ENCODE measurements at places on chromosomes 6 and 20.

- no peak for DNase-seq
Measured at GRCh38 chr20:58654337-58654736, 3.3 kb downstream of the STX16 start.

DNA sequence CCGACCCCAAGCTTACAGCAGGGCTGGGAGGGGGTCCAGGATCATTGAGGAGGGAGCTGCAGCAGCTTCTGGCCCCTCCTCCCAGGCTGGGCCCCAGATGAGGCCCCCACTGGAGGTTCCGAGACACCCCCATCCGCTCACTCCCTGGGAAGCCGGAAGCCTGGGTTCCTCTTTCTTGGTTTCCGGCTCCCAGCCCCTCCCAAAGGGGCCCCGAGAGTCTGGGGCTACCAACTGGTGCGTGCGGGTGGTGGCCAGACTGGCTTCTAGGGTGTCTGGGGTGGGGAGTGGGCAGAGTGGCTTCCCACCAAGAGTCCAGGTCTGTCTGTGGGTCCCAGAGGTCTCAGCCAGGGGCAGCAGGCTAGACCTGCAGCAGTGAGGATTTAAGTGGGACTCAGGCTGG lies 2.2 kb downstream of the RGS19 start:
- DNase-seq, result no peak

DNA sequence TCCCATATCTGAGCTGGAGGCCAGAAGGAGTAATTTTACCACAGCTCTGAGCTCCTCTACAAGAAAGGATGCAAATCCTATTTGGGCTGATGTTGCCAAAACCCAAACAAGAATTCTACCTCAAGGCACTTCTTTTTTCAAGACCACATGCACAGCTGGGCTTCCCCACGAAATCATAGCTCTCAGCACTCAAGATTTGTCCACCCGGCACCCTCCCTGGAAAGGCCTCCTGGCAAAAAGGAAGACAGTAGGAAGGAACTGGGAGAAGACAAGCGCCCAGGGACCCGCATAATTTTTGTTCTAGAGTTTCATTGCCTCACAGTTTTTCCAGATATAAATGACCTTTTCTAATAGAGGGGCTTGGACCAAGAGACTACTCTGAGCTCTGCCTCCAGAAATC lies 90.5 kb downstream of the BANF2 start:
- DNase-seq, result no peak

GRCh38 chr6:72580281-72580940 lies 41.5 kb upstream of the KCNQ5 start:
- DNase-seq, result no peak

DNA sequence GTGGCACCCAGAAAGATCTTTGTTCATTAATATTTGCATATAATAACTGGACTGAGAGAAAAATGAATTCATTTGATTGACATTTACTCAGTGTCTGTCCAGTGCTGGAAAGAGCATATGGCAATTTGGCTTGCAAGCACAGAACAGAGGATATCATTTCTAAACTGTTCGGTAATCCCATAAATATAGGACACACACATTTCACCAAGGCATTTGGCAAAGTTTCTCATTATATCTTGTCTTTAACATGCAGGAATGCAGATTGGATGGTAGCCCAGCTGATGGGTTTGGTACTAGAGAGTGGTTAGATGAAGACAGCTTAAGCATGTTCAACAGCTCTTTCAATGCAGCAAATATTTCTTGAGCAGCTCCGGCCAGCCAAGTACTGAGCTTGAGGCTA lies 259.2 kb downstream of the PRKN start:
- DNase-seq, result no peak

DNA sequence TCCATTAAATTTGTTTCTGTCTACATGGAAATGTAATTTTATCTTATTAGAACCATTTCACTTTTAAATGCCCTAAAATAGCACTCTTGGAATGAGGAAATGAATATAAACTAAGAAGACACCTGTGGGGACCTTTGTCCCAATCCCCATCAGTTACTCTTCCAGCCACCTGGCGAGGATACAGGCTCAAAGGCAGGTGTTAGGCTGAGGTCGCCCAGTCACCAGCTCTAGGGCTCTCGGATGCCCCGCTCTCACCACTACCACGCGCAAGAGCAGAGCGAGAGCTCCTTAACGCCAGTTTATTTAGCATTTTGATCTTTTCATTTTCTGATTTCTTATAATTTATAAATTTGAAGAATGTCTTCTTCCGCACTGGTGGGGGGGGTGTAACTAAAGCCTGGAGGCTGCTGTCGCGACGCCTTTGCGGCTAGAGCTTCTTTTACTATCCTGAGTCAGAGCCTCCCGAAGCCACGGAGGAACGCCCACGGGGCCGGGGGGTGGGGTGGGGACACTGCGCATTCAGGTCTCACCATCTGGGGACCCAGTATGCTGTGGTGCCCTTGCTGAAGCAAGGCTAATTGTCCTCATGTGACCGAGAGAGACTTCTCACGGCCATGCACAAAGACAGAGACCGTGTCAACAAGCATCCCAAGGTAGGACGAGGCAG lies 38.7 kb upstream of the AFDN start:
- no peak for DNase-seq

GRCh38 chr6:10014557-10014956 lies 400.3 kb downstream of the TFAP2A start:
- no peak for DNase-seq

DNA sequence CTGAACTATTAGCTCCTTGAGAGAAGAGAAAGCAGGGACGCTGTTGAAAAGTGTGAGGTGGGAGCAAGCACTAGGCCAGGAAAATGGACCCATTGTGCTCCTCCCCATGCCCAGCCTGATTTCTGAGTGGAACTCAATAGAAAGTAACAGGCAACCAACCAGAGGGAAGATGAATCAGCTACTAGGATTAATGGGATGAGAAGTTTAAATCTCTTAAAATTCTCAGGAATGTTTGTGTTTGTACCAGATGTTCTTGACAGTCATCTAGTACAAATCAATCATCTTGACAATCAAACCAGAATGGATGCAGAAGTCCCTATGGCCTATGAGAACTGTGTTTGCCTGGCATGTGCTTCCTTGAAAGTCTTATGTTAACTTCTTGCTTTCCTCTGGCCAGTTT lies 48.9 kb downstream of the HDDC2 start:
- DNase-seq, result no peak

DNA sequence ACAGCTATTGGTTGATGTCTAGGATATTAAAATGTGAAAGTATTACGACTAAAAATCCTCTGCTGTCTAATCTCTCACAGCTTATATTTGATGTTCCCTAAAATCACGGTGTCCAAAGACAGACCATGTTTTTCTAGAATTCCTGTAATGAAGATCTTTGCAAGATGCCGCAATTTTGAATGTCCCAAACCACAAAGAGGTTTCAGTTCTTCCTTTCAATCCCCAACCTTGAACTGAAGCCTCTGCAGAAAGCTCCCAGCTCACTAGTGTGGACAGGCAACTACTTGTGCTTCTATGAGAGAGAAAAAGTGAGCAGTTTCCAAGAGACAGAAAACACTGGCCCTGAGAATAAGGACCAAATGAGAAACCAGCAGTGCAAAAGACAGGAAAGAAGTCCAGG lies 370.1 kb downstream of the FOXA2 start:
- no peak for DNase-seq

- no peak for DNase-seq
Measured at GRCh38 chr20:52131048-52131643, 60.4 kb downstream of the ZFP64 start.

GRCh38 chr6:80469977-80470376 lies 363.5 kb downstream of the BCKDHB start:
- no peak for DNase-seq

GRCh38 chr20:29408034-29408695 lies 1849.3 kb upstream of the DEFB115 start:
- no peak for DNase-seq

DNA sequence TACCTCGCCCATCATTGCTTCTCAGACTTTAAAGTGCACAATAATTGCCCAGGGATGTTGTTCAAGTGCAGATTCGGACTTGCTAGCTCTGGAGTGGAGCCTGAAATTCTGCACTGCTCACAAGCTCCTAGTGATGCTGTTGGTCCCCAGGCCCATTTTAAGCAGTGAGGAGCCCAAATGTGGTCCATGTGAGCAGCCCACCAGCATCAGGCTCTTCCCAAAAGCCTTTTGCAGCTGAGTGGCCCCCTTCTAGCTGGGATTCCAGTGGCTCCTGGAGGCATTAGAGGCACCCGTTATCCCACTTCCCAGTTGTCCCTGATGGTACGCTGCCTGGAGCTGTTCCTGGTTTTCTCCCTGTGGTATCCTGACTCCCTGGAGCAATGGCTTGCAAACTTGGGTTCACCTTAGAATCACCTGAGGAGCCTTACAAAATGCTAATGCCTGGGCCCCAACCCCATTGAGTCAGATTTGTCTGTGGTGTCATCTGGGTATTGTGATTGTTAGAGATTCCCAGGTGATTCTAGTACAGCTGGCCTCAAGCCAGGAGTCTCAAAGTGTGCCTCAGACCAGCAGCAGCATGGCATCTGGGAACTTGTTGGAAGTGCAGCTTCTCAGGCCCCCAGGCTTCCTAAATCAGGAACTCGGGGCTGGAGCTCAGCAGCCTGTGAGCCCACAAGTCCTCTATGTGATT lies 186.9 kb upstream of the SLC24A3 start:
- no peak for DNase-seq

GRCh38 chr6:119076576-119077390 lies 1.7 kb downstream of the FAM184A start:
- no peak for DNase-seq

Data from stimulated activated CD4-positive, alpha-beta T cell treated with anti-CD3 and anti-CD28 coated beads, Interleukin-2, amount 100 ng/mL, for 48 hours (primary cell).